Left lobe of liver (tissue), 2 donors: ENCODE measurements at places on chromosomes 3 and 15. TPM values are rescaled to one million over a fixed set of nuclear protein-coding genes. Genes with fewer than 3 reads are reported as not detected.

FANCD2OS gene
- not detected for total RNA-seq

P3H2 gene
- 3.9 TPM for total RNA-seq

KNL1 gene
- 1.7 TPM for total RNA-seq

INSYN1 gene
- 1.4 TPM for total RNA-seq

SNTN gene
- total RNA-seq = not detected

RTP3 gene
- 28.6 TPM for total RNA-seq

CGNL1 gene
- 42.9 TPM for total RNA-seq

ENTPD3 gene
- total RNA-seq = not detected

- no peak for DNase-seq
Observed at GRCh38 chr3:105483476-105483875, 116.8 kb downstream of the ALCAM start.

DNA sequence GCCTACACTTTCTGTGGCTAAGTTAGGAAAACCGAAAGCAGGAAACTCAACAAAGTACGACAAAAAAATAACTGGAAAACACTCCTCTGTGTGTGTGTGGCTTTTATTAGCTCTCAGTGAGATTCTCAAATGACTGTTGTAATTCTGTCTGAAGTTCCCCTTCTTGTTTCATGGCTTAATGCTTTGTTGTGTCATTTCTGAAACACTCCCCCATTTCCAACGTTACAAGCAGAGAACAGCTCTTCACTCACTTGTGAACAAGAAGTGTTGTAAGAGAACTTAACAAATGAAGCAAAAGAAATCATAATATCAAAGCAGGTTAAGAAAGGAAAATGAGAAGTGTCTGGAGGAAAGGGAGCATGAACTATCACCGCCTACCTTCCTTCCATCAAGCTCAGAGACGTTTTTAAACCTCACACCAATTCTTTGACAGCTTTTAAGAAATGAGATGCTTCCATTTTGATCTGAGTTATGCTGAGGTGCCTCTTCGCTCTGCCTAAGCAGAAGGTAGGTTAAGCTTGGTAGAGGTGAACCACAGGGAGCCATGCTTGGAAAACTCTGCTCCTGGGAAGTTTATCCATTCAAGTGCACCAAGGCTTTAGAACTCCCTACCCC is 12.4 kb upstream of the SEC62 start:
- no peak for DNase-seq

DNA sequence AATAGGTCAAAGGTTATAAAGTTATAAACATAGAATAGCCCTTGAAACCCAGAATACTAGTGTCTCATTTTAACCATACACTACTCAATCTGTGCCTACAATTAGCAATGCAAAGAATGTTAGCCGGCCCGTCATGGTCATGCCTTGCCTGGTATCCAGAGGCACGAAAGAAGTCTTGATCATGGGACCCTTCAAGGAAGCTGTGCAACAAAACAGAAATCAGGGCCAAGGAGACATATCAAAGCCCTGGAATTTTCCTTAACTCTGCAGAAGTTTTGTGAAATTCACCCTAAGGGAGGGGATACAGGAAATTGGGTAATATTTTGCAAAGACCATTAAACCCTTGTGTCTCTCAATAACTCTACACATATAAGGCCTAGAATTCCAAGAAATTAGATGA is 482.4 kb downstream of the ROBO1 start:
- no peak for DNase-seq

GRCh38 chr3:52010431-52010830 is 14.7 kb upstream of the RPL29 start:
- no peak for DNase-seq

DNA sequence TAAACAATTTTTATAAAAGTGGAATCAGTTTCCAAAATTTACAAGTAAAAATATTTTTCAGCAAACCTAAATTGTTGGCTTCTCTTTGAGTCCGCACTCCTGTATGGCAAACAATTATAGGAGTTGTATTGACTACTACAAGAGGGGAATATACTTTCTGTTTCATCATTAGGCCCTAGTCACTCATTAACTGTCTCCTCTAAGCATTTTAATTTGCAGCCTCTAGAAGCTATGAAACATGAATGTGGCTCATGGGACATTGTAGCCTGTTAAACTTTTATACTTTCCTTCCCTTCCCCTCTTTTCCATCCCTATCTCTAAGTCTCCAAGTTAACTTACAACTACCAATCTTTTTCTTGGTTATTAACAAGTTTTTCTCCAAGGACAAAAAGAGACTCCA is 58.9 kb upstream of the CBLB start:
- DNase-seq = no peak

DNA sequence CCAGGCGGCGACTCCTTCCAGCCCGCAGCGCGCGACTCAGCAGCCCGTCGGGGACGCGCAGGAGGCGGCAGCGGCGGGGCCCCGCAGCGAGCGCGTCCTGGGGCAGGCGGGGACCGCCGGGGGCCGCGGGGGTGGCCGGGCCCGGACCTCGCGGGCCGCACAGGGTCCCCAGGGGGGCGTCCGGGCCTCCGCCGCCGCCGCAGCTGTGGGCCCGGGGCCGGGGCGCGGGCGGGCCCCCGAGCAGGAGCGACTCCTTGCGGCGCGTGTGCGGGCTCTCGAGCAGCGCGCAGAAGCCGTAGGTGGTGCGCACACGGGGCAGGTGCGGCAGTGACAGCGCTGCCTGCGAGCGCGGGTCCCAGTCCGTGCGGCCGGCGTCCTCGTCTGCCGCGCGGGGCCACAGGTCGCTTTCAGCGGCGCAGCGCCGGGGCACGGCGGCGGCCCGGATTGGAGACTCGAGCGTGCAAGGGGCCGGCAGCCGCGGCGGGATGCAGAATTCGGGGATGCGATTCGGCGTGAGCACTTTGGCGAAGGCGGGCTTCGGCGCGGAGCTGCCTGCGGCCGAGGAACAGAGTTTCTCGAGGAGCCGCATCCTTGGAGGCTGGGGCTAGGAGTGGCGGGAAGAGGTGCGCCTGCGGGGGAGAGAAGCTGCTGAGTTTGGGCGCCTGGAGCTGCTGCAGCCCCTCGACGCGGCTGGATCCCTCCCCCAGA is 535 bp downstream of the C2CD4B start:
- DNase-seq = no peak

DNA sequence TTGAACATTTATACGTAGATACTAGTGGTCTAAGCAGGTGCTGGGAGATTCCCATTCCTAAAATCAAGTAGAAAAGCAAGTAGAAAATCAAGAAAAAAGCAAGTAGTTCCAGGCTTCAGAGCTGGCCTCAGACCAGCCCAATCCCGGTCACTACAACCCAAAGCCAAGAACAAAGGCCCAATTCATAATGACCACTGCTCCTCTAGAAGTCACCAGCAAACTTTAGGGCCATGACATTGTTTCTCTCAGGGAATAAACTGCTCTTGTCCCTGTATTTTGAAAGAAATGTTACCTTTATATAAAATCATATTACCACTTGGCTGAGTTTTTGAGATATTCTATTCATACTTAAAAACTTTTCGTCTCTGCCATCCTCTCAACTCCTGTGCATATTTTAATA is 106.3 kb upstream of the IL12A start:
- no peak for DNase-seq

DNA sequence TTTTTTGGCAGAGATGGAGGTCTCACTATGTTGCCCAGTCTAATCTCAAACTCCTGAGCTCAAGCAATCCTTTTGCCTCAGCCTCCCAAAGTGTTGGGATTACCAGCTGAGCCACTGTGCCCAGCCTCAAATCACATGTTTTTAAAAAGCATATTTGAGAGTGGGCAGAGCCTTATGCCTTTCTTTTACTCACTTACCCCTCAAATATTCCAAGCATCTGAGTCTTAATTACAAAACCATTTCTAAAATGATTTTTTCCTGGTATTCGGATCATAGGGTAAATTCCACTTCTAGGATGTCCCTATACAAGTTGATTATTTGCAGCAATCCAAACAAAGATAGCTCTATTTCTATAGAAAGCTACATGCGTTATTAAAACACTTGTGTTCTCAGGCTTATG is 106.1 kb downstream of the RFTN1 start:
- no peak for DNase-seq

- DNase-seq = no peak
Observed at GRCh38 chr15:92831336-92831654, 68.8 kb upstream of the CHD2 start.

- DNase-seq = no peak
Observed at GRCh38 chr3:175185903-175186302, 326.8 kb downstream of the NAALADL2 start.

- DNase-seq = no peak
Observed at GRCh38 chr3:52742418-52743041, 28.2 kb downstream of the NEK4 start.

- no peak for DNase-seq
Observed at GRCh38 chr3:86938416-86939105, 52.4 kb downstream of the VGLL3 start.

- DNase-seq = no peak
Observed at GRCh38 chr3:181920409-181920808, 208.7 kb downstream of the SOX2 start.

DNA sequence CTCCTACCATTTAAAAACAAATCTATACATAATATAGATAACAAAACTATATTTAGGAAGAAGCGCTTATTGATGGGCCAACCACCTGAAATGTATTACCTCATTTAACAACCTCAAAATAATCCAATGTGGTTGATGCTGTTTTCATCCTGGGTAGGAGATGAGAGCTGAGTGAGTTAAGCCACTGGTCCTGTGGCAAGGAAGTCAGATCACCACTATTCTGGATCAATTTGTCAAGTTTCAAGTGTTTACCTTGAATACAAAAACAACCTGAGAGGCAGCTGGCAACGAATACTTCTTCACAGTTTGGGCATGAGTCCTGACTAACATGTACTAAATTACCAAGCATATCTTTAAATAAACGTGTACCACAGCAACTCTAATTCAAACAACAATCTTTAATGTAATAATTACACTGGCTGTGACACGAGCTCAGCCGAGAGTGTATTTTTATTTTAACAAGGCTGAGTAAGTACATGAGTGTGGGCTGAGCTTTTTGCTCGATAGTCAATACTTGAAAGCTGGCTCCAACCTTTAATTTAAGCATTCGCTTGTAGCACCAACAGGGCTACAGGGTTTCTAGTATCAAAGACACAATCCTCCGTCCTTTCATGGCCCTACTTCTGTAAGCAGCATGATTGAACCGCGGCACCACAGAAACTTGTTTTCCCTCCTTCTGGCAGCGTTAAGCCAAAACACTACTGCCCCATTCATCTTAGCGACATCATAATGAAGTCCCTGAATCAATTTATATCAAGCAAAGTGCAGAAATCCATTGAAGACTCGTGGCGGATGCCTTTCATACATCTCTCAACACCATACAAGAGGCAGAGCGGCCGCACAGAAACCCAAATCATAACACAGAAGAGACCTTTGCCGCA is 93.8 kb upstream of the ICE2 start:
- no peak for DNase-seq

GRCh38 chr15:98085003-98085639 is 124.6 kb downstream of the ARRDC4 start:
- DNase-seq = no peak

- DNase-seq = peak; percentile 45
Observed at GRCh38 chr3:19146685-19147650, 1.3 kb upstream of the KCNH8 start.

GRCh38 chr3:126058666-126059065 is 25.3 kb downstream of the SLC41A3 start:
- no peak for DNase-seq

- peak; percentile 81 for DNase-seq
Observed at GRCh38 chr3:16177962-16178627, 3.6 kb downstream of the GALNT15 start.

- no peak for DNase-seq
Observed at GRCh38 chr3:150174179-150174578, 203.5 kb upstream of the PFN2 start.

DNA sequence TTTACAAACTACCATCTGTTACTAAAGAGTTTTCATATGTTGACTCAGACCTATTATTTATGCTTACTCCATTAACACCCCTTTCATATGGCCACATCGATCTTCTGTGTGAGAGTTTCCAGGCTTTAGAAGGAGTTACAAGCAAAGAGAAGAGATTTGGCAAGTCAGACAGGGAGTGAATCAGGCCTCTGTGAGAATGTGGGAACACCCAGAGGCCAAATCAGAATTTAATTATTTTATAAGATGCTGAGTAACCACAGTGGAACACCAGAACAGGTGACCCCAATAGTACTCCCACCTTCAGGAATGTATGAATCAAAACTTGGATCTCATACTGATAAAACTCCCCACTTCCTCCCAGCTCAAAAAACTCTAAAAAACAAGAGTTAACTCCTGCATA is 42.0 kb downstream of the IFT57 start:
- no peak for DNase-seq

DNA sequence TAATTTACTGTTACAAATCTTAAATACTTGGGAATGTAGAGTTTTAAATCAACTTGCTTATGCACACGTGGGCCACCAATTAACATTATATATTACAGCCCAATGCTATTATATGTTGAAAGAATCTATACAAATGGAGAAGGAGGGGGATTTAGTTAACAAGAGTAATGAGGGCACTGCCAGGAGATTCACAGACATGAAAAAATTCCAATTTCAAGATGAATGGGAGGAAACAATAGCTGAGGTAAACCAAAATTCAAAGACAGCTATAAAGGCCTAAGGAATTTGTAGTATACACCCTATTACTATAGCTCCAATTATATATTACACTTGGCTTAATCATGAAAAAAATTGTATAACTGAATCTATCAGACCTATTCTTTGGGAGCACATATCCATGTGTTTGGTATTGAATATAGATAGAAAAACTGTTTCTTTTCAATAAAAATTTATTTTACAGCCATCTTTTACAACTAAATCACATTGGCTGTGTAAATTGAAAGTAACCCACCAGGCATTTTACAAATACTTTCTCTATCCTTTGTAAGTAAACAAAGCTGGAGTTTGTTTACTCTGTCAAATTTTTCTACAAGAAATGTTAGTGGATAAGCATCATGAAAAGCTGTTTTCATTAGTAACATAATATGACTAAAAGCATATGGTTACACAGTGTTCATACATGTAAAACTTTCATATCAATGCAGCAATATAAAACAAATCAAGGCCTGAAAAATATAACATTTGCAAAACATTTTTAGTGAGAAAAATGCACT is 1045.8 kb downstream of the ROBO1 start:
- no peak for DNase-seq

- no peak for DNase-seq
Observed at GRCh38 chr3:70740872-70741271, 428.4 kb upstream of the MDFIC2 start.

GRCh38 chr3:184239708-184240107 is 9.1 kb downstream of the ALG3 start:
- DNase-seq = no peak

- DNase-seq = no peak
Observed at GRCh38 chr15:98786717-98787116, 138.4 kb downstream of the IGF1R start.
